ENCODE measurements at places on chromosomes 5 and 9.

DNA sequence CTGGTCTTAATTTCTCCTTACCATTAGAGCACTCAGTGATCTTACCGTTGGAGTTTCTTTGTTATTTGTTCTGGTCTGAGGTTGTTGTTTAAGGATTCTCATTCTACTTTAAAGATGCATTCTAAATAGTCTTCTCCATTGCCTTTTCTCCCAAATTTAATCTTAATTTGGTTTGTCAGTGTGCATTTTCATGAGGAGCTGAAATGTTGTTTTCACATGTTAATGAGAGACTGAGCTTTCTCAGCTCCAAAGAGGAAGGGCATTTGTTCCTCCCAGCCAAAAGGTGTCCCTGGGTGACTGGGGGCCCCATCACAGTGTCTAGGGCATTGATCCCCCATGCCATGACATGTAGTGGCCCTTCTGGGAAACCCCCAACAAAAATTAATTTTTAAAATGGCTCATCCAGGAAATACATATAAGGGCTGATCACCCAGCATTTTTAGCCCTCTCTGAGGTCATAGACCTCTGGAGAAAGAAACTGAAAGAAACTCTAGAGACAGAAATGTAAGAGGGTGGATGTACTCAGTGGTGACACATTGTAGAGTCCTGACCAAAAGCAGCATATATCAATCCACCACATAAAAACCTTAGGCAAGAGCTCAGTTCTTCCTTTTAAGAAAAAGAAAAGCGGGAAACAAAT lies 240.4 kb upstream of the RAI14 start:
- no peak for DNase-seq

GRCh38 chr5:52728224-52728623 lies 59.5 kb upstream of the ITGA1 start:
- no peak for DNase-seq

DNA sequence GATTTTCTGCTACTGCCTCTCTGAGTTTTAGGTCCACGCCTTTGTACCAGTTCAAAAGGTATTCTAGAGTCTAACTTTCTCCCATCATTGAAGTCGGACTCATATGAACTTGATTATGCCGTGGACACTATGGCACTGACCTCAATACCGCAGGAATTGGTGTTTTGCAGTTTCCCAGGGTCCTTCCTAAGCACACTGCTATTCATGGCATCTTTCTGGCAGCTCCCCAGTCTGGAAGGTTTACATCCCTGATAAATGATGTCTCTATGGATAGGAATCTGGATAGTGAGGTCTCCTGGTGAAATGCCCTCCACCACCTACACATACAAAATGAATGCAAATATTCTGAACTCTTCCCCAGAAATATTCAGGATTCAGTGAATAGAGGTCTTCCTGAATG lies 422.2 kb downstream of the CTNND2 start:
- DNase-seq: no peak

DNA sequence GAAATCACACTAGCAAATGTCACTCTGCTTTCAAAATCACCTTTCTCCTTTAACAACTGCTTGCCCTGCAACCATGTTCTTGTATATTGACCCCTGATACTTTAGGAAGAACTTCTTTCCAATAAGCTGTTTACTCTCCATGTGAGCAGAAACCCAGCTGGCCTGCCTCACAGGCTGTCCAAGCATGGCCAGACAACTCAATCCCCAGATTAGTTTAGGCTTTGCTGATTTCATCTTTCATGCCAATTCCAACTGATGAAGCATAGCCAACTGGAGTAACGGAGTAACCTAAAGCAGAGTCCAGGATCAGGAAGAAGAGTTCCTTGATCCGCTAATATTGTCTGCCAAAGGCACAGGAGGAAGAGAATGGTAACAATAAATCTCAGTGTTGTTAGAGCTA lies 56.7 kb upstream of the HTR1A start:
- DNase-seq: no peak

GRCh38 chr9:12964271-12964670 lies 189.5 kb downstream of the LURAP1L start:
- no peak for DNase-seq

- no peak for DNase-seq
Observed at GRCh38 chr9:38027714-38028113, 41.3 kb downstream of the SHB start.

- no peak for DNase-seq
Observed at GRCh38 chr5:179427676-179428056, 82.4 kb upstream of the ADAMTS2 start.

GRCh38 chr5:178122346-178122745 lies 8.5 kb upstream of the RMND5B start:
- DNase-seq: no peak

- DNase-seq: no peak
Observed at GRCh38 chr5:172010278-172010677, 3.8 kb upstream of the FBXW11 start.

- no peak for DNase-seq
Observed at GRCh38 chr9:118929287-118929686, 439.9 kb downstream of the BRINP1 start.

DNA sequence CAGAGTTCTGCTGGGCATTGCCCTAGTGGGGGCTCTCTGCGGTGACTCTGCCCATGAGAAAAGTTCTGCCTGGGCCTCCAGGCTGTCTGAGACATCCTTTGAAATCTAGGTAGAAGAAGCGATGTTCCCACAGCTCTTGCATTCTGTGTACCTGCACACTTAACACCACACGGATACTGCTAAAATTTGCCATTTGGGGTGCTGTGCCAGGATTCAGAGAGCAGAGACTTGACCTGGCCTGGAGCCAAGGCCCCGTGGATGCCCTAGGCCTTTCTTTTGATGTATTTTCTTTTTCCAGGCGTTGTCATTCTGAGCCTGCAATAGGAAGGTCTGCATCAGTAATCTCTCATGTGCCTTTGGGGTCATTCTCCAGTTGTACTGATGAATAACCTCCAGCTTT lies 89.3 kb upstream of the IL12B start:
- DNase-seq: no peak

DNA sequence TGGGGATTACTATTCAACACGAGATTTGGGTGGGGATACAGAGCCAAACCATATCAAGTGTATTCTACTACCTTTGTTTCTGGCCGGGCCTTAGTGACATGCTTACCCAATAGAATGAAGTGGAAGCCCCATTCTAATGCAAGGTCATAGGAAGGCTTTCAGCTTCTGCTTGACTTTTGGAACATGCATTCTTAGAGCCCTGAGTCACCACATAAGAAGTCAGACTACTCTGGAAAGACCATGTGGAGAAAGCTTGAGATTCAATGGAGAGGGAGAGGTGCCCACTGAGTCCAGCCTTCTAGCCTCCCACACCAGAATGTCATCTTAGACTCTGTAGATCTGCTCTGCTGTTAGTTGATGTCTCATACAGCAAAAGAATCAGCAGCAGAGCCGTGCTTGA lies 155.7 kb upstream of the FBN2 start:
- no peak for DNase-seq

DNA sequence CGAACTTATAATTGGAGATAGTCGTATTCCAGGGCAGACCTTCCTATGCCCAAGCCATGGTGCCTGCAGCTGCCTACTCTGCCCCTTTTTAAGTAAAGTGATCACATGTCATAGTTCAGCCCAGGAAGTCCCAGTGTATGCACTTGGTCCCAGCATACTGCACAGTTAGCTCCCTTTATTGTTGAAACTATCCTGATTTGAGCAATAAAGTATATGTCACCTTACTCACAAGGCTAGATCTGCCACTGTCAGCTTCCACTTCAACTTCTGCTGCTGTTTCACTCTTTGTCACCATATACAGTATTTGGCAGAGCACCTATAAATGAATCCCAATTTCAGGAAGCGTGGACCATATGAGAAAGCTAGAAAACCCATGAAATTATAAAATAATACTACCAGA lies 103.8 kb upstream of the PTGER4 start:
- DNase-seq: no peak

- no peak for DNase-seq
Observed at GRCh38 chr9:86408121-86408520, 53.9 kb upstream of the TUT7 start.

DNA sequence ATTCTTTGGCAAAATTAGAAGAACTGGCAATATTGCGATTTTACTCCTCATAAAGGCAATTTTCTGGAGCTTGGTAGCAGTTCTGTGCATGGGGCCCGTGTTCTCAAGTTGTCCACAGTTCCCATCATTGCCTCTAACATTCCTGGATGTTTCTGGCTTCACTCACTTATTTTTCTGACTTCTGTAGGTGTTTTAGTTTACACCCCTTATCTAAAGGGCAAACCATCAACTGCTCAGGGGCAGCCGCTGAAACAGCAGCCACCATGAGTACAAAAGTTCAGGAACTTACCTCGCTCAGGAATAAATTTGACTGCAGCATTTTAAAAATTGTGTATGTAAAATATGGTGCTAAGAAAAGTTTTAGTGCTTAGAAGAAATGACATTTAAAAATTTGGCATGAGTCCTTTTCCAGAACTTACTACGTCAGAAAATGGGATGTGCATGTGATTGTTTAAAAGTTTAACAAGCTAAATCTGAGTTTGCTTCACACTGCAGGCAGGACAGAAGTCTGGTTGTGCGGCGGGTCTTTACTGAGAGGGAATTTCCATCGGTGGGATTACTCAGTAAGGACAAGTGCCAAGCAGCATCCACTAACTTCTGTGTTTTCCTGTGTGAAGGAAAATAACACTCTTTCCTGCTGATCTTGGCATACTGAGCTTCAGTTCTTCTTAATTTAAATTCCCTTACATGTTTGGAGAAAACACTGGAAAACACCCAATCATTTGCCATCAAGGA lies 261.7 kb downstream of the MAT2B start:
- DNase-seq: no peak

DNA sequence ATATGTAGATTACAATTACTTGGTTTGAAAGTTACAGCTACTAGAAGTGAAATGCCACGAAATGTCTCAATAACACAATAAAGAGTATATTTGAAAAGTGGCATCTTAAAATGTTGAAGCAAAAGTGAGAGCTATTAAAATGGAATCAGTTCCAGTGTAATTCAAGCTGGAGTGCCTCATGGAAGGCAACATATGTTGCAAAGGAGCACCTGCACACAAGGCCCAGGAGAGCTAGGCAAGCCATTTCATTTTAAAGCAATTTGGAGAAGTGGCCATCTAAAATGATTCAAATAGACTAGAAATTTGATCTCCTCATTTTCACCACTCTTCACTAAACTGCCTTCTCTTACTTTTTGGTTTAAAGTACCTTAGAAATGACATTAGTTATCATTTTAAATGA lies 167.8 kb downstream of the GABRB2 start:
- no peak for DNase-seq

- DNase-seq: no peak
Observed at GRCh38 chr5:90861843-90862586, 303.4 kb downstream of the ADGRV1 start.

GRCh38 chr5:142472306-142472951 lies 147.6 kb upstream of the SPRY4 start:
- DNase-seq: no peak

DNA sequence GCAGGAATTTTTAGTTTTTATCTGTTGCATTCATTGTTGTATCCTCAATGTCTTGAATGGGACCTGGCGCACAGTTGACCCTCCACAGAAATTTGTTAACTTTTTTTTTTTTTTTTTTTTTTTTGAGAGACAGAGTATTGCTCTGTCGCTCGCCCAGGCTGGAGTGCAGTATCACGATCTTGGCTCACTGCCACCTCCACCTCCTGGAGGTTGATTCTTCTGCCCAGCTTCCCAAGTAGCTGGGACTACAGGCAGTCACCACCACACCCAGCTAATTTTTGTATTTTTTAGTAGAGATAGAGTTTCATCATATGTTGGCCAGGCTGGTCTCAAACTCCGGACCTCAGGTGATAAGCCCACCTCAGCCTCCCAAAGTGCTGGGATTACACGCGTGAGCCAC lies 205.9 kb downstream of the ROR2 start:
- no peak for DNase-seq

DNA sequence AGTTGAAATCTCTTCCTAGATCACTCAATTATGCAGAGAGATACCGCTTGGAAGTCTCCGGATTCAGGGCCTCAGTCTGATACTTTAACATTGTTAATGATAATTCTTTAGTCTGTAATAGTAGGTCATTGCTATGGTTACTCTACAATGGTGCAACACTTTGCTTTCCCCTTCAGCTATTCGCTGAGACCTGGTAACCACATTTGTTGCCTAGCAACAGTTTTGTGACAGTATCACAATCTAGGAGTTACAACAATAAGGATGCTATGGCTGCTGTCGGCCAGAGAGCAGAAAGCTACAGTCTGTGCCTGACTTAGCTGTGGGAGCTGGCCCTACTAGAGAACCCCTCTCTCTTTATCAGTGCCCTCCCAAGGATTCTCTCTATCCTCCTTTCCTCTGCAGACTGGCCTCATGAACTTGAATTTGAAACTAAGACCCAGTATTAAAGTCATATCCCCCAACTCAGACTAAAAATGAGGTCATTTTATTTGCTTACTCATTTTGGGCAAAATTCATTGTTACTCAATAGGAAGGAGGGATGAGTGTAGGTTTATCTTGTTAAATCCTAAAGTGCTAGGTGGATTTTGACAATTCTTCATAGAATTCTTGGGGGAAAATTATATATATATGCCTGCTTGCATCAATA lies 39.3 kb downstream of the NR2F1 start:
- DNase-seq: no peak

GRCh38 chr9:20373263-20373662 lies 249.0 kb downstream of the MLLT3 start:
- no peak for DNase-seq

DNA sequence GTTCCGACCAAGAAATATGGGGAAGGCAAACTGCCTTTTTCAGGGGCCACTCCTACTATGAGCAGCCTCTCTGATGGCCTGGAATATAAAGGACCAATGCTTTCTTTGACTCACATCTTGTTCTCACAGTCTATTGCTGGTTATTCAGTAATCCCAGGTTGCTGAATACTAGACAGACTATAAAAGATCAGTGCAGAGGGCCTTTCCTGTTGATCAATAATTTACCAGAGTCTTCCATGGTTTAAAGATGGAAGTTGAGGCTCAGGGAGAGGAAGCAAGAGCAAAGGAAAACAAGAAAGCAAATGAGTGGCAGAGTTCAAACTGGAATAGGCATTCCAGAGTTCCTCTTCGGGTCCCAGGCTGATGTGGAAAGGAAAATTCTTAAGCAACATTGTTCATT lies 62.9 kb downstream of the FBXO38 start:
- no peak for DNase-seq

GRCh38 chr9:121837113-121837961 lies 185.9 kb downstream of the DAB2IP start:
- DNase-seq: no peak

GRCh38 chr9:18921366-18922075 lies 111.5 kb downstream of the SAXO1 start:
- no peak for DNase-seq

DNA sequence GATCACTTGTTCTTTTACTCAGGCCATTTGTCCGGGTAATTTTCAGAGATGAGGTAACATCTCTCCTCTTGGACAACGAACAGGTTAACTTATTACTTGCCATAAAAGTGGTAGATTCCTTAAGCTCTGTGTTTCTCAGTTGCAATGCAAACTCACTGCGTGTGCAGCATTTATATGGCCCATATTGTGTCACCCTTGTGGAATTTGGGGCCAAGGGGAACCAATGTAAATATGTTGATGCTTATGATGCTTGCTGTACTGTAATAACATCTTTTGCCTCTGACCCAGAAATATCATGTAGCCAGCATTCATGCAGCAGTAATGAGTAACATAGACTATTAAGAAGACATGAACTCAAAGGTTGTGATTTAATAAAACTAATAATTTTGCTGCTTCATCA lies 175.8 kb downstream of the ADAMTS6 start:
- DNase-seq: no peak

GRCh38 chr5:116564312-116564711 lies 10.3 kb downstream of the SEMA6A start:
- DNase-seq: no peak

GRCh38 chr9:101092922-101093321 lies 64.4 kb downstream of the PLPPR1 start:
- DNase-seq: no peak
